Cerebellar nuclear complex (tissue), 1 donor: ENCODE measurements at places on chromosomes 12 and 14.

GRCh38 chr14:104049576-104050240 lies 35.8 kb upstream of the ASPG start:
- DNase-seq = no peak

GRCh38 chr14:85471744-85472143 lies 58.2 kb upstream of the FLRT2 start:
- DNase-seq = no peak

DNA sequence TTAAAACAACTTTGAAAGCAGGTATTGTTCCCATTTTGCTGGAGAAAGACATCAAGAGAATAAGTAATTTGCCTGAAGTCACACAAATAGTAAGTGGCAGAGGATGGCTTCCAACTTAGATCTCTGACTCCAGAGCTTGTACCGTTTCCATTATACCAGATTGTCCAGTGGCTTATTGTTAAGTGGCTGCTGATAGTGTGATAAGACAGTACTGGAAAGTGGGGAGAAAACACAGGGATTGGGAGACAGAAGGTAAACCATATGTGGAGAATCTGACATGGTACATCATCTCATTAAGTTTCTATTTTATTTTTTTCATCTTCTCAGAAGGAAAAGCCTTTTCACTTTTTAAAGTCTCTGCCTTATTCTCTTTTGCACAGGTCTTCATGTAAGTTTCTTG lies 108.5 kb downstream of the SRGAP1 start:
- no peak for DNase-seq

- no peak for DNase-seq
These were observed 73.7 kb upstream of the RAP1B start for GRCh38 chr12:68536885-68537485.

GRCh38 chr14:28756884-28757570 lies 9.6 kb upstream of the FOXG1 start:
- no peak for DNase-seq

GRCh38 chr12:122517877-122518276 lies 8.9 kb downstream of the RSRC2 start:
- no peak for DNase-seq

DNA sequence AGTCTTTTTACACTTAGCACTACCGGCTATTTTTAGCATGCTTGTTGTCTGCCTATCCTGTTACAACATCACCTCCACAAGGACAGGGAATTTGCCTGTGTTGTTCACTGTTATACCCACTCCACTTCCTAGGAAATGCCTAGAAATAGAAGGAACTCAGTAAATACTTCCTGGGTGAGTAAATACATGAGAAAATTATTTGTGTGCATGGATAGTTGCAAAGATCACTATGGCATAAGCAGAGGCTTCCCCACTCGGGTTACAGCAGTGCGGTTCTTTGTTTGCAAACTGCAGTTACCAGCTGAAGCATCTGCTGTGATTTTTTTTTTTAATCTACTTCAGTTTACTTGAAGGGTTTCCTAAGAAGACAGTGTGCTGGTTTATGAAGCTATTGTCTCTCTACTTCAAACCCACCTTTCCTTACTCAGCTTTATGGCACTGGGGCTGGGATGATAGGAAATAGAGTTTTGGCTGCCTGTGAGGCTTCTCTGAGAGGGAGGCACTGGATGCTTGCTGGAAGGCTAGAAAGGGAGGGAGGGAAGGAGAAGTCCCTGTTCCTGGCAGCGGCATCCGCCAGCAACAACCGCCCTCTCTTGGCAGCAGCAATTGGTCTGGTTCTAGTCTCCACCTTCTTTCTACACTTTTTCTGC lies 29.0 kb downstream of the PDE6H start:
- DNase-seq = no peak
